ENCODE measurements at places on chromosomes 2 and 18. TPM values are rescaled to one million over a fixed set of nuclear protein-coding genes. Genes with fewer than 3 reads are reported as not detected.

DNA sequence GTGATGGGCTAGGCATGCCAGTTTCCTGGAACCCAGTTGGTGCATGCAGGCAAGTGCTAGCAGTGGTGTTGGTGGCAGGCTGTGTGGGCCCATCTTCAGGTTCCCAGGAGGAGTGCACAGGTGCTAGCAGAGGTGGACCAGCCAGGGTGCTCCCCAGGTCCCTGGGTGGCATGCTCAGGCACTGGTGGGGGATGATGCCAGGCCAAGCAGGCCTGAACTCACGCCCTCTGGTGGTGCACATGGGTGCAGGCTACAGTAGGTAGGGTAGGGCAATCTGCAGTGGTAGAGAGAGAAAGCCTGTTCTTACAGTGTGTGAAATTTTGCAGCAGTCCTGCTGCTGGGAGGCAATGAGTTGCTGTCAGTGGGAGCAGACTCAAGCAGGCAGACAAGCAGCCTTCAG is 1651.8 kb downstream of the DPP10 start:
- no peak for DNase-seq
- no peaks in the 10 kb centered on the region for H3K4me1 ChIP-seq
- H3K4me3 ChIP-seq: no peak overlapping the region
- H3K27ac ChIP-seq: no peak overlapping the region
- H3K27me3 ChIP-seq: no peaks in the 10 kb centered on the region

DNA sequence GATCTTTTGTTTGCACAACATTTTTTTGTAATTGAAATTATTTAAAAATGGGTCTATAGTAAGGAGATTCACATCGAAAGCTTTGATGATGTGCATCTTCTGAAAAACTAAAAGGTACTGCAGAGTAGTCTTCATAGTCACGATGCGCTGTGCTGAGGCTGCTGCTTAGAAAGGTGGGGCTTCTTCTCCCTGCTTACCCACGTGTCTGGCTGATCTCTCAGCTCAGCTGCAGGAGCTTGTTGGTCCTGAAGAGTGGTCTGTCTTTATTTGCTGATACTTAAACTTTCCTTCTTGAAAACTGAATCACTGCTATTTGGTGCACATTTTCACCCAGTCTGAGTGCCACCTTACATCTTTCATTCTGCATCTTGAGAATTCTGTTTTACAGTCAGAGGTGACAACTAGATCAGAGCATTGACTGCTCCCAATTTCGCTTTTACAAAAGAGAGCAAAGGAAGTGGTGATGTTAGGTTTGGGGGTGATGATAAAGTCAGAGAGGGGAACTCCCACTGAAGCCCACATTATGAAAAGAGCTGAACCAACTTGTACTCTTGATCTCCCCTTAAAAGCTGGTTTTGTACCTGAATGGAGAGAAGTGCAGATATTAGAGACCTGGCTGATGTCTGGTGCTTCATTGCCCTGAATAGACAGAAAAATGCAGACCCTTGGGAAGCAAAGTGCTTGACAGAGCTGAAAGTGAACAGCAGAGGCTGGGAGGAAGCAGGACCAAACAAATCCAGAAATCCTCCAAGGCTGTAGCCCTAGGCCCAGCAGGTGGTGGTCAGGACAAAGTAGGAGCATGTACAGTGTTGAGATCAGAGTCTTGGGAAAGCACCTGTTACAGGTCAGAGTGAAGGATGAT is 984.5 kb downstream of the TSN start:
- no peaks in the 10 kb centered on the region for H3K36me3 ChIP-seq
- H3K4me1 ChIP-seq: no peaks in the 10 kb centered on the region
- H3K27ac ChIP-seq: no peak overlapping the region
- no peak for DNase-seq
- H3K4me3 ChIP-seq: no peak overlapping the region

GRCh38 chr2:11863103-11863502 is 116.7 kb downstream of the LPIN1 start:
- no peaks in the 10 kb centered on the region for H3K36me3 ChIP-seq
- H3K27ac ChIP-seq: no peak overlapping the region
- no peaks in the 10 kb centered on the region for H3K27me3 ChIP-seq
- DNase-seq: no peak

GRCh38 chr18:6315517-6316331 is 99.0 kb downstream of the L3MBTL4 start:
- H3K4me1 ChIP-seq: peaks cover 11% of the 10 kb centered on the region
- H3K36me3 ChIP-seq: no peaks in the 10 kb centered on the region
- no peak overlapping the region for H3K4me3 ChIP-seq
- DNase-seq: peak; percentile 69
- H3K27me3 ChIP-seq: no peaks in the 10 kb centered on the region

Gene CD8A
- 2.0 TPM for total RNA-seq

GRCh38 chr18:55513161-55513560 is 74.8 kb downstream of the TCF4 start:
- H3K27ac ChIP-seq: no peak overlapping the region
- H3K36me3 ChIP-seq: no peaks in the 10 kb centered on the region
- H3K27me3 ChIP-seq: no peaks in the 10 kb centered on the region

DNA sequence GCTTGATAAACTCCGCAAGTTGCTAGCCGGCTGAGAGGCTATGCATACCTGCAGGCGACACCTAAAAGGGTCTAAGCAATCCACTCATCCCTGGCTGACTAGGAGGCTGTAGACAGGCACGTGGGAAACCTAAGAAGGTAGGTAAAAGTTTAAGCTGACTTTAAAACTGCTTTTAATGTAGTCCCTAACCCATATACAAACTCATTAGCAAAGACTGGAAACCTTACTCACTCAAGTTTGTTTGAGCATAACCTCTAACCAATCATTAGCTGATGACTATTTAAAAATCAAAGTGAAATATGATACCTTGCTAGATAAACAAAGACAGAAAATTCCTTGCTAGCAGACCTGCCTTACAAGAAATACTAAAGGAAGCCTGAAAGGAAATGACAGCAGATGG is 106.4 kb downstream of the EXOC6B start:
- no peak overlapping the region for H3K27ac ChIP-seq
- DNase-seq: no peak
- no peak overlapping the region for H3K4me3 ChIP-seq
- H3K4me1 ChIP-seq: peaks cover 25% of the 10 kb centered on the region
- peaks cover 2% of the 10 kb centered on the region for H3K36me3 ChIP-seq
- no peaks in the 10 kb centered on the region for H3K27me3 ChIP-seq

DNA sequence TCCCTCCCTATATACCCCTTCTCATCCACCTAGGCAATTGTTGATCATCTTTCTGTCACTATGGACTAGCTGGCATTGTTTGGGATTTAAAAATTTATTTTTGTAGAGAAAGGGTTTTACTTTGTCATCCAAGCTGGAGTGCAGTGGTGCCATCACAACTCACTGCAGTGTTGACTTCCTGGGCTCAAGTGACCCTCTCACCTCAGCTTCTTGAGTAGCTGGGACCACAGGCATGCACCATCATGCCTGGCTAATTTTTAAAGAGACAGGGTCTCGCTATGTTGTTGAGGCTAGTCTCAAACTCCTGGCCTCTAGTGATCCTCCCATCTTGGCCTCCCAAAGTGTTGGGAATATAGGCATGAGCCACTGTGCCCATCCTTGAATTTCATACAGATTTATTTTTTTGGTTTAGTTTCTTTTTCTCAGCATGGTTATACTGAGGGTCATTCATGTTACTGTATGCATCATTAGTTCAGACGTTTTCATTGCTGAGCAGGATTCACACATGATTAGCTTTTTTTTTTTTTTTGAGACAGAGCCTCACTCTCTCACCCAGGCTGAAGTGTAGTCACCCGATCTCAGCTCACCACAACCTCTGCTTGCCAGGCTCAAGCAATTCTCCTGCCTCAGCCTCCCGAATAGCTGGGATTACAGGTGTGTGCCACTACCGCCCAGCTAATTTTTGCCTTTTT is 8.6 kb upstream of the PCARE start:
- no peak overlapping the region for H3K4me3 ChIP-seq
- no peaks in the 10 kb centered on the region for H3K4me1 ChIP-seq
- H3K36me3 ChIP-seq: no peaks in the 10 kb centered on the region
- no peak overlapping the region for H3K27ac ChIP-seq
- H3K27me3 ChIP-seq: no peaks in the 10 kb centered on the region

DNA sequence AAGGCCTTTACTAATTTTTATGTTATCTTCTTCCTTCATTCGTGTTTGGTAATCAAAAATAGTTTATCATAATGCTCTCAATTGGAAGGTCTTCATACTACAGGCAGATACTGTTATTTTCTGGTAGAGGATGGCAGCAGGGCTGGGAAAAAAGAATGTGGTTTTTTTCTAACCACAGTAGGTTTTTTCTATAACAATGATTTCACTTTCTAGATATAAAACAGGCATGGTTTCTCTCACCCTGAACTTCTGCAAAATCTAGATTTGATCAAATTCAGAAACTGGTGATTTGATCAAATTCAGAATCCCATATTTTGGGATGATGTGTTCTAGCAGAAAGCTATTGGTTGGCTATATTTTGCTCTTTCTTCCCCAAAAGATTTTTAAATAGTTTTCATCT is 27.6 kb downstream of the BCL11A start:
- H3K4me1 ChIP-seq: peaks cover 32% of the 10 kb centered on the region
- no peaks in the 10 kb centered on the region for H3K36me3 ChIP-seq
- no peaks in the 10 kb centered on the region for H3K27me3 ChIP-seq
- H3K27ac ChIP-seq: no peak overlapping the region

Gene POTEC
- total RNA-seq: 4.0 TPM

- H3K4me1 ChIP-seq: peaks cover 49% of the 10 kb centered on the region
- H3K4me3 ChIP-seq: no peak overlapping the region
- no peaks in the 10 kb centered on the region for H3K36me3 ChIP-seq
- peak overlapping the region; percentile 6 for H3K27ac ChIP-seq
- DNase-seq: no peak
- H3K27me3 ChIP-seq: no peaks in the 10 kb centered on the region
Observed at GRCh38 chr2:46964835-46965560, 49.4 kb upstream of the MCFD2 start.

DNA sequence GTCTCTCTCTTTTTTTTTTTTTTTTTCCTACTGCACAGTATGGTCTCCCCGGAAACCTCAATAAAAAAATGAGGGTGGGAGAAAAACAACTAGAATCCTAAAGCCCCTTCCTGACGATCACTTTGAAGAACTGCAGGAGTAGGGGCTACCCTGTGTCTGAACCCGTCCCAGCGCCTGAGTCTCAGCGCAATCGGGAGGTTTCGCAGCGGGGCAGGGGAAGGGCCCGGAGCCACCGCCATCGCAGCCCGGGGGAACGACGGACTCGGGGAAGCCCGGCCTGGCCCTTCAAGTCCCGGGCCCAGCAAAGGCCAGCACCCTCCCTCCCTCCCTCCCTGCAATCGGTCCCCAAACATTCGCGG is 411 bp downstream of the NARS1 start:
- H3K27ac ChIP-seq: peak overlapping the region; percentile 64
- H3K36me3 ChIP-seq: no peaks in the 10 kb centered on the region
- H3K4me1 ChIP-seq: peaks cover 19% of the 10 kb centered on the region
- DNase-seq: no peak

DNA sequence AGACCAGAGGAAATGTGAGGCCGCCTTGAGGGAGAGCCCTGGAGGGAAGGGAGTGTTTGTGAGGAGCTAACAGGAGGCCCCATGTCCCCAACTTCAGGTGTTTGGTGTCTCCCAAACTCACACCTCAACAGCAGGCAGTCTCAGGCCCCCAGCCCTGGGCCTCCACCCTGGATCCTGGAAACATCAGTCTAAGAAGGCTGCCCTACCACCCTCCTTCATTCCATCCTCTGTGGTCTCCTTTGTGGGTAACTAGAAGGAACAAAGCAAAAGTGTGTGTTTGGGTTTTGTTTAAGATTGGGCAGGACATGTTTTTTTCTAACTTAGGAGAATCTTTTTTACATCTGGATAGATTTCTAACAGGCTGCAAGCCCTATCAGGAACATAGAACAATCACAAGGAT is 404.3 kb downstream of the BCL11A start:
- no peak overlapping the region for H3K27ac ChIP-seq
- H3K4me1 ChIP-seq: no peaks in the 10 kb centered on the region
- no peaks in the 10 kb centered on the region for H3K36me3 ChIP-seq
- H3K4me3 ChIP-seq: no peak overlapping the region
- no peak for DNase-seq
- H3K27me3 ChIP-seq: no peaks in the 10 kb centered on the region

- DNase-seq: peak; percentile 75
- no peak overlapping the region for H3K4me3 ChIP-seq
- no peak overlapping the region for H3K27ac ChIP-seq
- peaks cover 23% of the 10 kb centered on the region for H3K4me1 ChIP-seq
- H3K27me3 ChIP-seq: peaks cover 14% of the 10 kb centered on the region
- no peaks in the 10 kb centered on the region for H3K36me3 ChIP-seq
Observed at GRCh38 chr2:29920130-29920577, 1.2 kb downstream of the ALK start.

Gene TMEM150A
- 24.4 TPM for total RNA-seq

DNA sequence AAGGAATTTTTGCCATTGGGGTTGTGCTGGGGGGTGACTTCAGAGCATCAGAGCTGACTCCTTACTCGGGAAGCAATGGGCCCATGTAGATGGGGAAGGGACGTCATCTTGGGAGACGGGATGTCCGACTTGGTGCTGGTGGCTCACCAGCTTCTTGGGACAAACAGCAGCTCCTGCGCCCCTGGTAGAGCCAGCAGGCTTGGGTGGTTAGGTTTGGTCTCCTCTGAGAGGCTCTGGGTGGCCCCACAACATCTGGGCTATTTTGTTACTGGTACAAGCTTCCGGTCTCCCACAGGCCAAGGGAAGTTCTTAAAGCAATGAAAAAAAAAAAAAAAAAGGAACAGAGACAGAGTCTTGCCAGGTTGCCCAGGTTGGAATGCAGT is 1.8 kb downstream of the NGEF start:
- H3K4me3 ChIP-seq: no peak overlapping the region
- no peaks in the 10 kb centered on the region for H3K36me3 ChIP-seq
- DNase-seq: no peak
- peaks cover 29% of the 10 kb centered on the region for H3K4me1 ChIP-seq

Gene XPO1
- total RNA-seq: 70.0 TPM

- no peak overlapping the region for H3K4me3 ChIP-seq
- no peaks in the 10 kb centered on the region for H3K27me3 ChIP-seq
- no peak for DNase-seq
- H3K36me3 ChIP-seq: no peaks in the 10 kb centered on the region
- no peaks in the 10 kb centered on the region for H3K4me1 ChIP-seq
- H3K27ac ChIP-seq: no peak overlapping the region
Observed at GRCh38 chr2:182883451-182883850, 17.0 kb upstream of the FRZB start.

DNA sequence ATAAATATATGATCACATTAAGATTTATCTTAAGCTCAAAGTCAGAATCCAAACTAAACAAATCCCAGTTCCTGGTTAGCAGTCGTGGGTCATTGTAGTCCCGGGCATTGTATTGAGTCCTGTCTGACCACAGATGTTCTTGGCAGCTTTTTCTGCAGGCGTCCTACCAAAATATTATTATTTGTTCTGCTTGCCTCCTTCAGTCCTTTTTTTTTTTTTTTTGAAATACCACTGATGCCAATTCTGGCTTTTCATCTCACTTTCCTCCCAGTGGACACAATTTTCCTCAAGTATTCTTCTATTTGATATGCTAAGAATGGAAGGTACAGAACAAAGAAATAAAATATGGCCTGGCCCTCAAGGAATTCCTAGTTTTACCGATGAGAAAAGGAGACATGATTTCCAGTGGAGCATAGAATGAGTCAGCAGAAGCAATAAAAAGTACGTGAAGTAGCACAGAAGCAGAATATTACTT is 151.6 kb downstream of the CSRNP3 start:
- no peaks in the 10 kb centered on the region for H3K36me3 ChIP-seq
- DNase-seq: peak; percentile 7
- H3K4me3 ChIP-seq: no peak overlapping the region
